ENCODE measurements at places on chromosomes 7 and 10.

DNA sequence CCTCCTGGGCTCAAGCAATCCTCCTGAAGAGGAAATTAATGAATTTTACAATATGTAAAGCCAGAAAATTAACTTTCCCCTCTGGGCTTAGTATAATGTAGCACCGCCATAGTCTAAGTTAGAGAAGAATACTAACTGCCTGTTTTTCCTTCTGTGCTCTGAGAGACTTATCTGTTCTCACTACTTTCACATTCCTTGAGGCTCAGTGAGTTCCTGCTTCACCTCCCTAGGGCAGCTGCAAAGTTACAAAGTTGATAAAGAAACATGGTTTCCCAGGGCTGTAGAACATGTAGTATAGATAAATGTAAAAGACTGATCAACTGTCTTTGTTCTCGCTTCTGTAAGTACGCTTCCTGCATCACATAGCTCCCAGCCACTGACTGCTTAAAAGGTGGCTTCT lies 16.0 kb upstream of the OLAH start:
- no peak for DNase-seq

DNA sequence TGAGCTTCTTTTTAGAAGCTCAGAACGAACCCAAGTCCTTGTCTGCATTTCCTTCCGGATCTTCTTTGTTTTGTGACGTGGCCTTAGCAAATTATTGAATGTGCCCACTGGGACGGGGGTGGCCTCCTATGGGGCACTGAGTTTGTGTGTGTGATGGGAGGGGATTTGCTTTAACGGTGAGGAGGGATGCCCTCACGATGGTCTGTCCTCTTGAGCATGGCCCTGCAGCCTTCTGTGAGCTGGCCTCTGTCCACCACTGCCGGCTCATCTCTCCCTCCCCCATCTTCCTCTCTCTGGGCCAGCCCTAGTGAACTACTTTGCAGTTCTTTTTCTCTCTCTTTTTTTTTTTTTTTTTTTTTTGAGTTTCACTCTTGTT lies 62.9 kb upstream of the MKRN1 start:
- no peak for DNase-seq

- no peak for DNase-seq
These were observed 18.6 kb downstream of the KCP start for GRCh38 chr7:128891942-128892269.

DNA sequence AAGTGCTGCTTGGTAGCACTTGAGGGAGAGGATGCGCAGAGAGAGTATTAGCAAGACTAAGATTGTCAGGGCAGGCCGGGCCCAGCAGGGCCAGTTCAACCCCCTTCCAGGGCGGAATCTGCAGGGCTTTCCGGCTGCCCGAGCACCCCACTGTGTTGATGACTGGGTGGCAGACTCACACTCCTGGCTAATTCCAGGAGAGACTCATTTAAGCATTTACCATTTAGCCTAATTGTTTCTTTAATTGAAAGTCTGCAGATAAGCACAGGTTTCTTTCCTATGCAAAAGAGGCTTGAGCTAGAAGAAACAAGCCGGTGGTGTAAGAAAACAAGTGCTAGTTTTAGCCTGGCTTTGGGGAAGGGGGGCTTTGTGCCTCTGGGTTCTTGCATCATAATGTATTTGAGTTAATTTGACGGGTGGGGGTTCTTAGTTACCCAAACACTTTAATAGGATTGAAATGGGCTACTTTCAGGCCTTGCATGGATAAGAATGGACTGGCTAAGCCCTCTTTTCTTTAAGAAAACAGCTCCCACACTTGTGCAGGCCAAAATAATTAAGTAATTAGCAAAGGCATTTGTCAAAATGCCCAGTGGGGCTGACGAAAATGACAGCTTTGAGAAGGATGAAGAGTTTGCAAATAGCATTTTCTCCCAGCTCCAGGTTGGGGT lies 201.3 kb downstream of the MYOF start:
- no peak for DNase-seq

DNA sequence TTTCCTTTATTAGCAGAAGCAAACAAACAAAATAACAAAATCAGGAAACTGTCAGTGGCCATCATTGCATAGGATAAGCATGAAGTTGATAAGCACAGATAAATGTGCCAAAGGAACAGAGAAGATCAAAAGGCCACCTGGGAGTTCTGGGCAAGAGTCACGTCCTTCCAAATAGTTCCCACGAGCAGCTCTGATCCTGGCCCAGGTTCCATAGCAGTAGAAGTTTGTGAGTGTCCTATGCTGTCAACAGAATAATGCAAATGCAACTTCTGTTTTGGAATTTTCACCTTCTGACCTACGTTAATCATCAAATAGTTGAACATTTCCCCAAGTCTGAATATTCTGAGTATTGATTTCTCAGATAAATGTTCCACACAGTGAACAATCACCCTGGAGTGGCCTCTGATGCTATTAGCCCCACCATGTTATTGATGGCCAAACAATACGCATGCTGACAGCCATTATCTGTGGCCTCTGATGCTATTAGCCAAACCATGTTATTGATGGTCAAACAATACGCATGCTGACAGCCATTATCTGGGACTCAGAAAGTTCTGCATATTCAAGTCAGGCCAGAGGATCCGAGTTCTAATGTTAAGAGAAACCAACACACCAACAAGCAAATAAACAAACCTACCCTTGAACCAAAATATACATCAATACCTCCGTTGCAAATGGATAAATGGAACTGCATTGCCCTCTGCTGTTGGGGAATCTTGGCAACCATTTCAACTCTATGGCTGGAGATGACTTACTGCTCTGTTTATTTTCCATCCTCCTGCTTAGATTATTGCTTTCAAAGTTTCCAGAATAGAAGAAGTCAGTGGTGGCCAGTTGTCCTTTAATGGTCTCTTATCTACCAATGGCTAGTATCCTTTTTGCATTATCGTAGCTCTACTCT lies 63.3 kb downstream of the MRC1 start:
- DNase-seq, result no peak

GRCh38 chr10:126240483-126240882 lies 147.8 kb downstream of the ADAM12 start:
- DNase-seq, result no peak

DNA sequence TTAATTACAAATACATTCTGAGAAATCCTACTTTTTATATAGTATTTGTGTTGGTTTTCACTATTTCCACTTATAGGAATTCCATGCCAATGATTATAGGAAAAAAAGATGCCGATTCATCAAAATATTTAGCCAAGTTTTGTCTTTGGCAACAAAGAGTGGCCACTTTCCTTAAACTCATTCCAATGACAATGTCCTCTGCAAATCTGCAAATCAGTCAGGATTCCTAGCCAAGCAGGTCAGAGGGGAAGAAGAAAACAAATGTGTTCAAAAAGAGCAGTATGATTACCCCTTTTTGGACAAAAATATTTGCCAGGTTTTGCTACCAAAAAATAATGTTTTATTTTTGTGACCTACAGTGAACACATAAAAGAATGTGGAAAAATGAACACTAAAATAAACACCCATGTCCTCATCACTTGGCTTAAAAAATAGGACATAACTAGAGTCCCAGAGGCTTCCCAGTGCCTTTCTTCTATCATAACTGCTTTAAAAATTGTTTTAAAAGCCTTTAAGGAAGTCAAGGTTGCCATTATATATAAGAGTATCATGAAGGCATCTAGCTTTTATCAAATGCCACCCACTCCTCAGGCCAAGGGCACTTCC lies 125.9 kb downstream of the ADAM12 start:
- DNase-seq, result no peak

DNA sequence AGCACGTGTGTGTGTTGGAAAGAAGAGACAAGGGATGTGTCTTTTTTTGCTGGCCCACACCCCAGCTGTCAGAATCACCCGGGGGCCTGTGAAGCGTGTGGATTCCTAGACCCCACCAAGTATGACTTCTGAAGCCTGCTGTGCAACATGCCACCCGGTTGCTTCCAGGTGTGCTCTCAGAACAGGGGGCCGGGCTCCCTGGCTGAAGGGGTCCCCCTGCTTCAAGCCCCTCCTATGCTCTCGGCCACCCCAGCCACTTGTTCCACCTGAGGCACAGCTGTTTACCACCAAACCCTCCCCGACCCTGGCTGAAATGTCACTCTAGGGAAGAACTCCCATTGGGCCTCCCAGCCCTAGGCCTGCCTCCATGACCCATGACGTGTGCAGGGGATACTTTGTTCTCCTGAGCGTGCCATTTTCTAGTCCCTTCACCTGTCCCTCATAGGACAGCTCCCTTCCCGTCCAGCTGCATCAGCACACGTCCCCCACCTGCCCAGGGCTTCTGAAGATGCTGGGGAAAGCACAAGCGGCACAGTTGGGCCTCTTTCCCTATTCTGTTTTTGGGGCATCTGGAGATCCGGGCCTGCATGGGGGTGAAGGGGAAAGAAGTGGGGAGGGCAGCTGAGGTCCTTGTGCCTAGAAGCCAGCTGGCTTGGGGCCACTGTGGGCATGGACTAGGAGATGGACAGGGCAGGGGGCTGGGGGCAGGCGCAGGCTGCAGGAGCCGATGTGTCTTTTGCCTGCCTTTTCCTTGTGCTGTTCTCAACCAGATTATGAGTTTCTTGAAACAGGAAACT lies 33.3 kb downstream of the CRHR2 start:
- no peak for DNase-seq

DNA sequence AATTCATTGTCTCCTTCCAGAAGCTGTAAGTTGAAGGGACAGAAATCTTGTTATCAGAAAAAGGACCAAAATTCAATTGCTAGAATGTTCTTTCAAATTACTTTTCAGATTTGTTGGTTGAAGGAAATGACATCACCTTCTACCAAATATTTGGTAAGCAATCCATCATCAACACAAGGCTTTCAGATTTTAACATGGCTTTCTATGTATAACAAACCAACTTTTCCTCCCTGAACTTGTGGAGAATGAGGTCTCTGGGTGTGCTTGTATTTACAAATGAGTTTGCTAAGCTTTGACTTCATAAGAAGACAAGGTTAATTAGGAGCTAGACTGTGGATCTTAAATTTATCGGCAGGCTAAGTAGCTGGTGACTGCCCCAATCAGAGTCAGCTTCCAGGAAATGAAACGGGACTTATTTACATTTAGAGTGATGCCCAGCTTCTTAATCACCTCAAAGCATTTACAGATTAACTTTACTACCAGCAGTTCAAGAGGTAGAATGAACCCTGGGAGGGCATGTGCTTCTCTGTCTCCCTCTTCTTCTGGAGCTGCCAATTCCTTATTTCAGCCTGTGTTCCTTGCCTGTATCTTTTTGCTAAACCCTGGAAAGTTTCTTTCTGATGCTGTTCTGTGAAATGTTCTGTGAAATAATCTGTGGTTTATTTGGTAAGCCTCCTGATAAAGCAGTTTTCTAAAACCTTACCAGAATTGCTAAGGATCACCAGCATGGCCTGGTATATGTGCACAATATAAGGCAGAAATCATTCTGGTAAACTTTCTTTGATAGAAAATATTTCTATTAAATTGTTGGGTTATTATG lies 248.8 kb upstream of the FZD8 start:
- DNase-seq, result no peak

DNA sequence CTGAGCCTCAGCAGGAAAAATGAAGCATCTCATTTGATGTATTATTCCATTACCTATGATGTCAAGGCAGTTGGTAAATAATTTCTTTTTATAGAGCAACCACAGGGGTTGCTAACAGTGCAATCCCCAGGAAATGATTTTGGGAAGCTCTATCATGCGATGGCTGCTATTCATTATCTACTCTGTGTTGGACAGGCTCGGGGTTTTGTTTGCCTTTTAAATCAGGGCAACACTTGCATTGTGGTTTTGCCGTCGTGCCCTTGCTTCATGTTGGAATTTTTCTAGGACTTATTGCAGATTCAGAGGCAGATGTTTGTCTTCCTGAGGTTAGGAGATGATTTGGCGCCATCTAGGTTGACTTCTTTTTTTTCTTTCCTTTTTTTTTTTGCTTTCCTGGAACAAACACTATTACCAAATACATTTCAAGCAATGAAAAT lies 128.4 kb downstream of the BICC1 start:
- no peak for DNase-seq

- DNase-seq, result no peak
These were observed 452.4 kb upstream of the AKR1E2 start for GRCh38 chr10:4373612-4374011.
